Ascending aorta (tissue), 2 donors: ENCODE measurements at places on chromosomes 12 and 14.
A peak's percentile ranks its signal among the peaks of the same experiment; 100 is the strongest.

GRCh38 chr14:58107947-58108552 is 44.0 kb downstream of the ARMH4 start:
- no peak for DNase-seq

GRCh38 chr14:85533023-85533860 is 3.3 kb downstream of the FLRT2 start:
- DNase-seq, result peak; percentile 79

- peak; percentile 69 for DNase-seq
Observed at GRCh38 chr12:81759190-81760051, at the start of gene PPFIA2. Gene PPFIA2, minus strand, starts transcription at chr12:81759350.

DNA sequence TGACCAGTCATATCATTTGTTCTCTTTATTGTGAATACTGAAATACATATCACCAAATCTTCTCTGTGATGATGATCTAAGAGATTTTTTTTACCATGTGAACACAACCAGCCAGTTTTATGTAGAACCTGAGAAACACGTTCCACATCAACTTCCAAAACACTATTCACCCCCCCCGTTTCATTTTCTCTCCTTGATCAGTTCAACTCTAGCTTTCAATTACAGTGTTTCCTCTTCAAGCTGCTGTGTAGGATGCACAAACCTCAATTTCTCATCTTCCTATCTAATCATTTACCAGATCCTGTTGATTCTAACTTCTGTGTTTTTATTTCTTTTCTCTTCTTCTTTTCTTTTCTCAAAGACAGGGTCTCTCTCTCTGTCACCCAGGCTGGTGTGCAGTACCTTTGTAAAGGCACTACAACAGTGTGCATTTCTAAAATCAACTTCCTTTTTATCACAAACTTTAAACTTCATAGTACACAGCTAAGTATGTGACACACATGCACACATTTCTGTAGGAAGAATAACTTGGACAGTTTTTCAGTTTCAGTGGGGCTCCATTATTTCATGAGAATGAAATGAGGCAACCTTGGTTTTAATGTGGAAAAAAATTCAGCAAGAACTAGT is 149.9 kb upstream of the FBXO33 start:
- no peak for DNase-seq

DNA sequence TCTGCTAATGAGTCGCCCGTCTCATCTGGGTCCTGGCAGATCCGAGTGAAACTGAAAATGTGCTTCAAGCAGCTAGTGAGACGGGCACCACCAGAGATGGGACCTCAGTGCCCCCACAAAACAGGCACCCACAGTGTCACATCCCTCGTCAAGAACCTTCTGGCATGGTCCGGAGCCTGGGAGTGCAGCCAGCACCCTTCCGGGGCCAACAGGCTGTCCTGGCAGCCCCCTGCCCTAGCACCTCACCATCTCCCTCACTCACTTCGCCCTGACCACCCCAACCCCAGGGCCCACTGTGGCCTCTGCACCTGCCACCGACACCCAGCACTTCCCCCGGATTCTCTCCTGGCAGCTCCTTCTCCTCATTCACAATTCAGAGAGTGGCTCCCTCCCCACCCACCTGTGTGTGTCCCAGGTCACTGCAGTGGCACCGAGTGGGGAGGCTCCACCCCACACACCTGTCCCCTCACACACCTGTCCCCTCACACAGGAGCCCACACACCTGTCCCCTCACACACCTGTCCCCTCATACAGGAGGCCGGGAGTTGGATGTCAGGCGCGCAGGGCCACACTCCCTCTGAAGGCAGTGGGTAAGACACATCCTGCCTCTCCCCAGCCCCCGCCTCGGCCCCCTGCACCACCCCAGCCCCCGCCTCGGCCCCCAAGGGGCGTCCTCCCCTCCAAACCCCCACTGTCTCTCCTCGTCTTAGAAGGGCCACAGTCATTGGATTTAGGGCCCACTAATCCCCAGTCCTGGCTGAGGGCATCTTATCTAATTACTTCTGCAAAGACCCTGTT is 7.9 kb downstream of the GALNT9 start:
- no peak for DNase-seq

DNA sequence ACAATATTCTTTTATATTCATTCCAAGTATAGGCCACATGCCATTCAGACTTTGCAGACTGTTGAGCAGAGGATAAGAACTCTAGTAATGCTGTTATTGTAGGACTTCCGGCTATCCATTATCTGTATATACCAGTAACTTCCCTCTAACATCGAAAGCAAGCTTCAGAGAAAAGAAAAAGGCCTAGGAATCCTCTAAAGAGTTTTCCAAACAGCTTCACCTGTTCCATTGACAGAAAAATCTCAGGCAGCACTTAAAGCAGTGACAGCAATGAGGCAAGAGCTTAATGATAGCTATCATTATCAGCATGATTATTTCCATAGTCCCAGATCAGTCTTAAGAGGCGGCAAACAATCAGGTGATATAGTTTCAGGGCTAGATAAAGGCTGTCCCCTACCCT is 1.8 kb downstream of the CPNE8 start:
- DNase-seq, result no peak

DNA sequence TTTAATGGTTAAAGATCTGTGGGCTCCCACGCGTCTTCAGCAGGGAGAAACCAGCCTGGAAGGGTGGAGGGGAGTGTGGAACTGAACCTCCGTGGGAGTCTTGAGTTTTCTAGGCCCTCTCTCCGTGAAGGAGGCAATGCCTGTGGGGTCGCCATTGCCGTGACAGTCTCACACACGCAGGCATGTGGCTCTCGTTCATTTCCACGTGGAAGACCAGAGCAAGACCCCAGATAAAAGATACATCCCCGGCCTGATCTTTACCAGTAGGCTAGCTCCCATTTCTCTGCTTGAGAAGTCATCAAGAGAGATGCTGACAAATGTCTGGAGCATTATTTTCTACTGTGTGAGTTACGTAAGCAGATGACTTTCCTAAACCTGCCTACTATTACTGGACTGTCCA is 491.7 kb upstream of the LMO3 start:
- no peak for DNase-seq

DNA sequence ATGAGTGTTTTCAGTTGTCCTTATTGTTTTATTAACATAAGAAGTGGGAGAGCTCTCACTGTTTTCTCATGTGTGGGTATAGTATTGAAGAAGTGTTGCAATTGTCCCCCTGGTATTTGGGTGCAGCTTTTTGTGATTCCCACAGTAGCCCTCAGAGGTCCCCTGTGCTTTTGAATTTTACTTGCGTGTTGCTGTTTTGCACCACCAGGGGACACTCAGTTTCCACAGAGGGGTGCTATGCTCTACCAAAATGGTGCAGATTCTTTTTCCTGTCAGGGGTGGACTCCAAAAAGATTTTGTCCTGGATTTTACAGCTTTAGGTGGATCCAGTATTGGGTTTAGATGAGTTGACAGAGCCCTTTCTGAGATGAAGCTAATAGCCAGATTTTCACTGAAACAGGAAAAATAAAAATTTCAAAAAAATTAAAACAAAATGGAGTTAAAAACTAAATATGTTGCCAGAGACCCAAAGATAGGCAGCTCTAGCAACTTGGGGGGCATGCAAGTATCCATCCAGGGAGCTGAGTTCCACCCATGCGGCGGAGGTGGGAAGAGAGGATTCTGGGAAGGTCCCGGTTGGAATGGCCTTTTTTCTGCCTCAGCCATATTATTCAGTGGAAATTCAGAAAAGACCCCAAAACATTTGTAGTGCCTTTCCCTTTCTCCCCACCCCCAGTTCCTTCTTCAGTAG is 50.2 kb downstream of the TTLL5 start:
- no peak for DNase-seq

GRCh38 chr12:128871516-128871892 is 18.2 kb downstream of the GLT1D1 start:
- DNase-seq, result no peak

DNA sequence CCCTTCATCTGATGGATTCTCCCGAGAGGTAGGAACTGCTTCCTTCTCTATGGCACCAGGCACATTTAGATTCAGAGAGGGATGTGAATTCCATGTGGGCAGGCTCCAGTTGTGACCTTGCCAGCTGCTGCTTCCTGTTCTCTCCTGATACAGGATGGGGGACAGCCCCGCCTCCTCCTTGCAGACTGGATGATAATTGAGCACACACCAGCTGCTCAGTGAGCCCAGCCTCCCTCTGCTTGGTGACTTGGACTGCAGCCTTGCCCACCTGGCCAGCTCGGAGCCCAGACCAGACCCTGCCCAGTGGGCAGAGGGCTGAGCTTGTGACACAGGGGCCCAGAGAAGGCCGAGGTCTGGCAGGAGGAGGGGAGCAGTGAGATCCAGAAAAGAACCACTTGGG is 90.2 kb downstream of the CALM1 start:
- DNase-seq, result no peak

DNA sequence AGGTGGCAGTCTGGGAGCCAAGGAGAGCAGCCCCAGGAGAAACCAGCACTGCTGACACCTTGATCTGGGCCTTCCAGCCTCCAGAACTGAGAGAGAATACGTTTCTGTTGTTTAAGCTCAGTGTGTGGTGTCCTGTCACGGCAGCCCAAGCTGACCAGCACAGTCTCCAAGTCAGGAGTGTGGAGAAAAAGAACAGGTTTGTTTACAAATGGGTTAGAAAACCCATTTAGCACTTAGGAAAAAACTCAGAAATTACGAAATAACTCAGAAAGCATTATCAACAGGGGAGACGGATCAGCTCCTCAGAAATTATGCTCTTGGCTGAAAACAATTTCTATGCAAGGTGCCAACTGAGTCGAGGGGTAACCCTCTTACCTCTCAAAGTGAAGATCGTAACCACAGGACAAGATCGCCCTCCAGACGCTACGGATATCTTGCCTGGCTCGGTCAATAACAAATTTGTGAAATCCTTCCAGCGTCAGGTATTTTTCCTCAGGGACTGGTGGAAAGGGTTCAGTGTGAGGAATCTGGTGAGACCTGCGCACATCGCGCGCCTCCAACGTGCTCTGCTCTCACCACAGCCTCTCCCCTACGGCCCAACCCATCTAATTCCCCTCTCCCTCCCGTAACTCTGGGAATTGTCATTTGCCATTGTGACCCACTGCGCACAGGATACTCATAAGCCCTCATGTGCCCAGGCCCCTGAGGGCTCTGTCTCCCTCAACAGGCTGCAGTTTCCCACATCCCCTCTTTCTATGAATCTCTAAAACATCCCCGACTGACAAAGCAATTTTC is 50.2 kb downstream of the TRAFD1 start:
- no peak for DNase-seq

DNA sequence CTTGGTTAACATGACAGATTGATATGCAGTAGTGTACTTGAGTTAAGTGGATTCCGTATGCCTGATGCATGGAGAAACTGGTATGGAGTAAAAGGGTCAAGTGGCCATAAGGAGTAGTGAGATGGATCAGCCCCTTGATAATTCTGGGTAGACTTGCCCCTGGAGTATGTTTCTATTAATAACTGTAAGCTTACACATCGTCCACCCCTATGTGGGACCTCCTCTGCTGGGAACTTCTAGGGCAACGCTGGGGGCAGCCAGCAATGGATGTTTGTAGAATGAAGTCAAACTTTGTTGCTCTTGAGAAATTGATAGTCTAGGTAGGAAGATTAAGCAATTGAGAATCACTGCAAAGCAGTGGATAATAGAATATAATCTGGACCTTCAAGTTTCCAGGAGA is 3.5 kb downstream of the C12orf75 start:
- DNase-seq, result no peak

DNA sequence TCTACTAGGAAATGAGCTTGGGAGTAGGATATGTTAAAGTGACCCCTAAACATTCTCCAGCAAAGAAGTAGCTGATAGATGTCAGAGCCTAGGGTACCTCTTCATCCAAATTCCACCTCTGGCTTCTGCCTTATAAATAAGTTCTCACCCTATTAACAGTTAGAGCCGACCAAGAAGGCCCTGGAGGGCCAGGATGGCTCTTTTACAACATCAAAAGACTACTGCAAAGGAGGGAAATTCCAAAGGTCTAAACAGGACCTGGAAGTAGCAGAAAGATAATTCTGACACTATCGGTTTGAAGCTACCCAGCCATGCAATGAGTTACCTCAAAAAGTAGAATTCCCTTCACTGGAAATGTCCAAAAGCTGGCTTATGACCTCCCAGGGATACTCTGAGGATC is 90.0 kb downstream of the PPM1H start:
- DNase-seq, result no peak

- no peak for DNase-seq
Observed at GRCh38 chr12:8667270-8667669, 4.6 kb upstream of the MFAP5 start.

DNA sequence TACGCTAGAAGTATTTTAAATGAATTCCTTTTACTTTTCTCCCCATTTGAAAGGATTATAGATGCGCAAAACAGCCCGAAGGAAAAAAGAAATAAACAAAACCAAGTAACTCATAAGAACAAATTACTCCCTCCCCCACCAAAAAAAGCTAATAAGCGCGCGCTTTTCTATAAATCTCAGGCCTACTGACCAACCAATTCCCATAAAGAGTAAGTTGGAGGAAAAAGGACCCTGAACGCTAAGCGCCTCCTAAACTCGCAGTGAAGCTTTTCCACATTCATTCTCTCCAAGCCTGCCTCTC is 588 bp downstream of the MBIP start:
- DNase-seq, result no peak

GRCh38 chr14:80428671-80429070 is 217.4 kb upstream of the DIO2 start:
- DNase-seq, result no peak

- DNase-seq, result no peak
Observed at GRCh38 chr12:80184926-80185325, 85.6 kb downstream of the OTOGL start.

GRCh38 chr14:45136399-45136798 is 669 bp downstream of the FANCM start:
- DNase-seq, result no peak

DNA sequence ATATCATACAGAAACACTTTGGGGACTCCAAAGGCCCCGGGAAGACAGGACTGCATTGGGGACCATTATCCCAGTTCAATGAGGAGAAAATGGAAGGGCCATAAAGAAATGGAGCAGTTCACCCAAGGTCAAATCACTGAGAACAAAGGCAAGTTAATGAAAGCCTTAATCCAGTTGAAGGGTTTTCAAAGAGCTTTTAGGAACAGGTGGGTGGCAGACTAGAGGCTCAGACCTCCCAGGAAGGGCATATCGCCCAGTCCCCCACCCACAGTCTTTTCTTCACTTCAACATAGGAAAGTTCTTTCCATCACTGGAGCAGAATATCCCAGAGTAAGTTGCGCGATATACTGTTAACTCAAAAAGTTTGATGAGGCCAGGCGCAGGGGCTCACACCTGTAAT is 136.1 kb upstream of the CCND2 start:
- DNase-seq, result no peak

DNA sequence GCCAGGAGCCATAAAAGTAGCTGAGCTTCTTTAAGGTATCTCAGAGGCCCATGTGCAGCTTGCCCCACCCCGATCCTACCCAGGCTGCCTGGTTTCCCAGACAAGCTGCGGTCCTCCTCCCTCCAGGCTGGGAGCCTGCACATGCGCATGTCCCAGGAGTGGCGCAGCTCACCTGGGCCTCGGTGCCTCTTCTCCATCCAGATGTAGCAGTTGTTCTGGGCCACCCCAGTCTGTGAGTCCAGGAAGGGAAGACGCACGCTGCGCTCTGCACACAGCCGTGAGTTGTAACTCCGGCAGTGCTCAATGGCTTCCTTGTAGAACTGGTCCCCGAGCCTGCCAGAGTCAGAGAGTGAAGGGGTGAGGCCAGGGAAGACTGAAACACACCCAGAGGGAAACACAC is 122.3 kb downstream of the DPF3 start:
- no peak for DNase-seq

- no peak for DNase-seq
Observed at GRCh38 chr14:71905031-71905430, 27.2 kb upstream of the RGS6 start.
